AG09319 (cell line): ENCODE measurements at places on chromosomes 11 and 22.
A peak's percentile ranks its signal among the peaks of the same experiment; 100 is the strongest.

DNA sequence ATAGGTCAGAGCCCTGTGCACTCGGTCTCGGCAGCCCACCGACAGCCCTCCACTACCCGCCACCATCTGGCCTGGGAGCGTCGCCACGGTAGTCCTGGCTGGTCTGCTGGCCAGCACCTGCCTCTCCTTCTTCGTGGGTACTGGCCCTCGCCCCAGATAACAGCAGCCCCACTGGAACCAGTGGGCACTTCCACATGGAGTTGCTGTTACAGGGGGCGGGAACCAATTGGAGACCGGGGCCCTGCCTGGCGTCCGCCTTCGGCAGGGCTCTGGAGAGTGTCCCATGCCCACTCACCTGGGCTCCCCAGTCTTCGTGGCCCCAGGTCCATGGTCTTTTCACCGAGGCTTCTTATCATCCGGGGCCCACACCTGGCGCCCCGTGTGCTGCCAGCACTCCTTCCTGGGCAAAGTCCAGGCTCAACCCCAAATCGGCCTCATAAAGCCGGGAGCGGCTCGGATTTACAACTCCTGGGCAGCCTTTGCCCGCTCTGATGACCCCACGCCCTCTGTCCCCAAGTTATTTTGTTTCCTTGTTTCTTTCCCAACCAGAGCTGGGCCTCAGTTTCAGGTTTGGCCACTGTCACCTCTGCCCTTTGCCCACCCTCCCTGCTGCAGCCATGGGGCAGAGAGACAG is 12.9 kb upstream of the EHD1 start:
- no peak for DNase-seq

- no peak for DNase-seq
Measured at GRCh38 chr11:8871962-8872361, 39.0 kb upstream of the AKIP1 start.

DNA sequence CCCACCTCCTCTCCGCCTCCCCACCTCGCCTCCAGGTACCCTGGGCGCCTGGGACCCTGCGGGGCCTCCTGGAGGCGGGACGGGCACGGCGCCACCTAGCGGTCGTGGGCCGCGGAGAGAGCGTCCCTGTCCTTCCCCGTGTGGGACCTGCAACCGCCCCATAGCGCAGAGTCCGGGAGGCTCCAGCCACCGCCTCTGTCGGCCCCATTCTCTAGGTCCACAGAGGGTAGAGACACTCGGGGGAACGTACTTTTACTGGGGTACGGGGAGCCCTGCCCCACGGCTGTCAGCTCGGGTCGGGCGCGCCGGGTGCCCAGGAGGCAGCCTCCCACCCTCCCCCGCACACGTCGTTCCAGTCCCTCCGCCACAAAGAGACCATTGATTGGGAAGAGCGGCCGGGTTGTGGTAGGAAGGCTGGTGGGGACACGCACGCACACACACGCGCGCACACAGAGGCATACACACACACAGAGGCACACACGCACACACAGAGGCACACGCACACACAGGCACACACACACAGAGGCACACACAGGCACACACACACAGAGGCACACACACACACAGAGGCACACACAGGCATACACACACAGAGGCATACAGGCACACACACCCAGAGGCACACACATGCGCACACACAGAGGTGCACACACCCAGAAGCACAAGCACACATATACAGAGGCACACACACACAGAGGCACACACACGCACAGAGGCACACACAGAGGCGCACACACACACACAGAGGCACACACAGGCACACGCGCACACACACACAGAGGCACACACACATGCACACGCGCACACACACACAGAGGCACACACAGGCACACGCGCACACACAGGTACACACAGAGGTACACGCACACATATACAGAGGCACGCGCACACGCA is 12.6 kb upstream of the NECTIN1 start:
- DNase-seq: no peak

DNA sequence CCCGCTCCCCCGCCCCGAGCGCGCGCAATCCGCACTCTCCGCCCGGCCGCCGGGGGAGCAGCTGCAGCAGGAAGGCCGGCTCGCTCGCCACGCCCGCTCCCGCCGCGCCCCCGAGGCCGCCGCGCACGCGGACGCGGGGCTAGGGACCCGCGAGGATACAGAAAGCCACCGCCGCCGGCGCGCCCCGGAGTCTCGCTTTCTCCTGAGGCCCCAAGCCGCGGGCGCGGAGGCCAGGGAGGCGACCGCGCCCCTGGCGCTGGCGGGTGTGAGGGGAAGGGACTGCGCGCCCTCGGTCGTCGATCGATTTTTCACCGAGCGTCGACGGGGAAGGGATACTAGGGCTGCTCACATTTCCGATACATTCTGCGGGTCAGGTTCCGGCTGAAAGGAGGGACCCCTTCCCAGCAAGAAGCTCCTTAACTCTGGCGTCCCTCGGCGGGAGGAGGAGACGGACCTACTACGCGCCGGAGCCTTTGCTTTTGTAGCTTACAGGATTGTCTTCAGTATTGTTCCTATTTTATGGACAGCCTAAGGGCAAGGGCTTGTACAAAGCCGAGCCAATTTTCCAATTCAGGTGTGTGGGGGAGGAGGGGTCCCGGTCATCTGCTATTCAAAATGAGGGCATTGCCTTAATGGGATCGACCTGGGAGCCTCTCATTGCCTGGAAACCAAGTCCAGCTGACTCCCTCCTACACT is 416 bp upstream of the GAB2 start:
- DNase-seq: no peak

GRCh38 chr11:20250644-20251247 is 90.5 kb upstream of the DBX1 start:
- no peak for DNase-seq

- DNase-seq: no peak
Measured at GRCh38 chr22:29885610-29886009, 2.6 kb downstream of the MTMR3 start.

DNA sequence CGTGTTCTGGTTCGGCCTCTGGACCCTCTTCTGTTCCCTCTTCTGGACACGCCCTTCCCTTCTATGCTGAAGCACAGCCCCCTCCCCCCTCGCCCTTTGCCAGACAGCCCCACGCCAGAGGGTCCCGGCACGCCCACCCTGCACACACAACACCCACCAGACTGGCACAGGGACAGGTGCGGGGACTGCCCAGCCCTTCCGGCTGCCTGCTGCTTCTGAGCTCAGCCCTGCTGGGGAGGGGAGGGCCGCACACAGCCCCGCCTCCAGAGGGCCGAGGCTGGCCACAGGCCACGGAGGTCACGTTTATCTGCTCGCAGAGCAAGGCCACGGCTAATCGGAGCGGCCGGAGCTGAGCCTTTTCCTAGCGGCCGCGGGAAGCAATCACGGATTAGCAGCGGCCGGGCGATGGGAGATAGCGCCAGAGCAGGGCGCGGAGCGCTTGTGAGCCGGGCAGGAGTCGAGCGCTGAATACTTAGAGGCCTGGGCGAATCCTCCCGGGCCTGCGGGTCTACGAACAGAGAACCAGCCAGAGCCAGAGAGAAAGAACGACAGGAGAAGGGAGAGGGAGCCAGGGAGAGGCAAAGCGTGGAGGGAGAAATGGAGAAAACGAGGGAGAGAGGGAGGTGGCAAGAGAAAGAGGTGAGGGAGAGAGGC is 21.5 kb downstream of the OTUB1 start:
- DNase-seq: no peak

- DNase-seq: no peak
Measured at GRCh38 chr22:25447067-25447685, 117.3 kb upstream of the GRK3 start.

DNA sequence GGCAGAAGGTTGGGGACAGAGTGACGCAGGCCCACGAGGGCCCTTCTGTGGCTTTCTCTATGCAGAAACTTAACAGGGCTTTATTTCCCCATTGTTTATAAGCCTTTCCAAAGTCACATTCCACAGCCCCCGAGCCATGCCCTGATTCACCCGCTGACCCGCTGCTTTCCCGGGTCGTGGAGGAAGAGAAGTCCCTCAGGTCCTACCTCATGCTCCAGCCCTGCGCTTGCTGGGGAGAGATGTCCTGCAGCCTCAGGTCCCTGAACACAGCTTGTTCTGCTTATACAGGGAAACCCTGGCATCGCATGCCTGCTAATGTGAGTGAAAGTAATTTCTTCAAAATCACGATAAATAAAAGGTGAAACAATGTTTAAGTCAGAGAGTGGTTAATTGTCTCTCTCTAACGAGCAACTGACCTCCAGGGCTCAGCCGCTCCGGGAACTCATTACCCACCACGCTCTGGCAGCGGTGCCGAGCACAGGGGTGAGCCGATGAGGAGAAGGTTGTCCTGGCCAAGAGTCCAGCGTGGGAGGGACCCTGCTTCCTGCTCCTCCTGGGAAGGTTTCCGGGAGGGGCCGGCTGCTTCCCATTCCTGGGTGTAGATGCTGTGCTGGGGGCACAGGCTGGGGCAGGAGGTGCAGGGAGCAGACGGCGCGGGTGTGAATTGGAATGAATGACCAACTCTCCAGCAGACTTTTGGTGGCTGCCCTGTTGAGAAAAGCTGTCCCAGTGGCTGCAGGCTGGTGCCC is 595.2 kb downstream of the BRD1 start:
- no peak for DNase-seq

DNA sequence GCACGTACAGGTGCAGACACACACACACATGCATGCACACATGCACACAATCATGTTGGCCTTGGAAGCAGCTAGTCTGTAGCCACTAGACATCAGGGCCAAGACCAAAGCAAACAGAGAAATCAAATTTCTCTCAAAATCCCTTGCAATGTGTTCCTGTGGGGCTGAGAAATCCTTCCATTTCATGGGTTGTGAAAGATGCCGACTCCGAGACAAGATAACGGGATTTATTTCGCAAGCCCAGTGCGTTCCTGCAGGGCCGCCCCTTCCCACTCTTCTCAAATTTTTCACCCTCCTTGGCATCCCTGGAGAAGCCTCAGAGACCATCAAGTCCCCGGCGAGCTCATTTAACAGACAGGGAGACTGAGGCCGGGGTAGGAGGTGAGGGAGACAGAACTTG is 366.7 kb downstream of the MN1 start:
- DNase-seq: no peak

DNA sequence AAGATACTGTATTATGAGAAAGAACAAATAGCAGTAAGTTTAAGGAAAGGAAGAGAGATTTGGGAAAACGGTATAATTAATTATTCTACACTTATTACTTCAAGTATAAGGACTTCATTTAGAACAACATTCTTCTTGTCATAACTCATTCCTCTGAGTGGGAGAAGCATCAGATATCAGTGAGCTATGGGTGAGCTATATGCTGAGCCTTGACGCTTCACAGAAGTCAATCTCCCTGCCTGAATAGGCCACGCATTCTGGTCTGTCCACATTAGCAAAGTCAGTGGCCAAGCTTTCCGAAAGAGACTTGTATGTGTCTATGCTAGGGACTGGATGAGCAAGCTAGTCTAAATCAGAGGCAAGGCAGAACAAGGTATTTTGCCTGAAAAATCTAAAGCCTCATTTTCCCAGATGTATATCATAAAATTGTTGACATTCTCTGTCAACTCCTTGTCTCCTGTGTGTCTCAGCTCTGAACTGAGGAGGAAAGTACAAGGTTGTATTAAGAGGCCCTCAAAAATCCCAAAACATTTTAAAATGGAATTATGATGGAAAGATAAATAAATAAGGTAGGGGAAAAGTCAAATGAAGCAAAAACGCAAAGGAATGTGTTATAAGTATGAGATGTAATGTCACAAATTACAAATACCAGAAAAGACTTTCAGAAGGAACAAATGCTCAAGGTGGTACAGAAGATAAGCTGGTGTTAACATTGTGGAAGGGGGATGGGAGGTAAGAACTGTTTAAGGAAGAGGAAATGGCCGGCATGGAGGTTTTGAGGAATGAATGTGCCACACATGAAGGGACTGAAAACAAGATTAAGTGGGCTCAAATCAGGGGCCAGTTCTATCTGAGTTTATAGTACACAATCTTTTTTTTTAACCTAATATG is 1.4 kb downstream of the OR52N2 start:
- no peak for DNase-seq

- DNase-seq: no peak
Measured at GRCh38 chr11:5967708-5968107, 586 bp downstream of the OR56A5 start.

GRCh38 chr22:49727191-49727880 is 100.3 kb downstream of the BRD1 start:
- DNase-seq: no peak

DNA sequence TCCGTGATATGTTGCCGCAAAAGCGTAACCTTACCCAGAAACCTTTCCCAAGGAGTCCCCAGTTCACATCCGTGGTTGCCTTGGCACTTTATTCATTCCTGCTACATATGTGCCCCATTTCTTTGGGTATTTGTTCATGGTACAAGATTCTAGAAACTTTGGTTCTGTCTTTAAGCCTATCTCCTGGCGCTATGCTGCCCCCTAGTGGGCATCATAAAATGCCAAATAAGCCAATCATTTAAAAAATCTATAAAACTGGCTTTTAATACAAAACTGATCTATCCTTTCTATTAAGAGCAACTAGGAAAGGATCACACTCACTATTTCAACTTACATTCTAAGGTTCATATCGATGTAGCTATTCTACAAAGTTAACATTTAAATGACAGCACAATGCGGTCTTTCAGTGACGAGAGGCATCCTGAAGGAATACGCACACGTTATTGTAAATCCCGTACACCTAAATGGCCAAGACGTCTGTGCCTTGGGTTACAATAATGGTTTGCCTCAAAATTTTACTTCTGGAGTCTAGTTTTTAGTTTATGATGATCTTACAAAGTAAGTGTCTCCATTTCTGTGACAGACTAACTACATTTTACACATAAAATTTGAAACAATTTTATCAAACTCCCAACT is 16.2 kb downstream of the PIWIL3 start:
- DNase-seq: peak; percentile 19

DNA sequence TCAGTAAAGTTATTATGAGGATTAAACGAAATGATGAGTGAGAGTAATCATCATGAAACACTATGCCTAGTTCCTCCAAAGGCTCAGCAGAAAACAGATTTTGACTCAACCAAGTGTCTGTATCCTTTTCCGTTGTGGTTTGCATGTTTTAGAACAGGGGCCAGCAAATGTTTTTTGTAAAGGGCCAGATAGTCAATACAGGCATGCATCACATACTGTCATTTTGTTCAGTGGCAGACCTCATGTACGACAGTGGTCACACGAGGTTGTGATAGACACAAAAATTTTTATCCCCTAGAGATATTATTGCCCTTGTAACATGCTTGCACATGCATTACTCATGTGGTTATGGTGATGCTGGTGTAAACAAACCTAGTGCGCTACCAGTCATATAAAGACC is 81.9 kb upstream of the SLC25A18 start:
- no peak for DNase-seq

GRCh38 chr11:111347723-111348115 is 31.4 kb downstream of the POU2AF1 start:
- DNase-seq: no peak

DNA sequence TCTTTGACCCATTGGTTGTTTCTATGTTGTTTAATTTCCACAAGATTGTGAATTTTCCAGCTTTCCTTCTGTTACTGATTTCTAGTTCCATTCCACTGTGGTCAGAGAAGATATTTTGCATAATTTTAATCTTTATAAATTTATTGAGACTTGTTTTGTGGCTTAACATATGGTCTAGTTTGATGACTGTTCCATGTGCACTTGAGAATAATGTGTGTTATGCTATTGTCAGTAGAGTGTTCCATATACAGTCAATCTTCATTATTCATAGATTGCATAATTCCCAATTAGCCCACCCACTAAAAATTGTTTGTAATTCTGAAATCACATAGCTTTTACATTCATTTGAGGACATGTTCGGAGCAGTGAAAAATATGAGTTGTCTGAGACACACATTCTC is 346.1 kb upstream of the DDI1 start:
- no peak for DNase-seq

GRCh38 chr11:114130629-114131277 is 71.2 kb downstream of the ZBTB16 start:
- no peak for DNase-seq

GRCh38 chr22:43187171-43188099 is 501 bp upstream of the TTLL12 start:
- peak; percentile 88 for DNase-seq

GRCh38 chr22:20033045-20033706 is 12.3 kb downstream of the TANGO2 start:
- no peak for DNase-seq
